ENCODE measurements at places on chromosomes 4 and X.

DNA sequence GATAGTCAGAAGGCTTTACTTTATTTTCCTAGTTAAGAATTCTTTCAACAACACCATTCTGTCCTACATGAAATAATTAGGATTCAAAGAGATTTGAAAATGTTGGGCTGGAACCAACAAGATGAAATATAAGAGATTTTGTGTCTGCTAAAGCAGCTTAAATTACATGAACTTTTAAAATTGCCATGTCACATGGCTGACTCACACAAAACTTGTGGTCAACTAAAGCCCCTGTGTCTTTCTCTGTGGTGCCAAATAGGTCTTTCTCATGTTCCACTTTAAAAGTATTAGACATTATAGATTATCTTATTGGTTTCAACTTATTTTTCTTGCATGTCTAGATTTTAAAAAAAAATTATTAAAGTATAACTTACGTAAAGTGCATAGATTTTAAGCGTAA is 60.8 kb upstream of the FHL1 start:
- DNase-seq, result no peak

- DNase-seq, result no peak
Observed at GRCh38 chrX:149461746-149462145, 43.4 kb downstream of the IDS start.

DNA sequence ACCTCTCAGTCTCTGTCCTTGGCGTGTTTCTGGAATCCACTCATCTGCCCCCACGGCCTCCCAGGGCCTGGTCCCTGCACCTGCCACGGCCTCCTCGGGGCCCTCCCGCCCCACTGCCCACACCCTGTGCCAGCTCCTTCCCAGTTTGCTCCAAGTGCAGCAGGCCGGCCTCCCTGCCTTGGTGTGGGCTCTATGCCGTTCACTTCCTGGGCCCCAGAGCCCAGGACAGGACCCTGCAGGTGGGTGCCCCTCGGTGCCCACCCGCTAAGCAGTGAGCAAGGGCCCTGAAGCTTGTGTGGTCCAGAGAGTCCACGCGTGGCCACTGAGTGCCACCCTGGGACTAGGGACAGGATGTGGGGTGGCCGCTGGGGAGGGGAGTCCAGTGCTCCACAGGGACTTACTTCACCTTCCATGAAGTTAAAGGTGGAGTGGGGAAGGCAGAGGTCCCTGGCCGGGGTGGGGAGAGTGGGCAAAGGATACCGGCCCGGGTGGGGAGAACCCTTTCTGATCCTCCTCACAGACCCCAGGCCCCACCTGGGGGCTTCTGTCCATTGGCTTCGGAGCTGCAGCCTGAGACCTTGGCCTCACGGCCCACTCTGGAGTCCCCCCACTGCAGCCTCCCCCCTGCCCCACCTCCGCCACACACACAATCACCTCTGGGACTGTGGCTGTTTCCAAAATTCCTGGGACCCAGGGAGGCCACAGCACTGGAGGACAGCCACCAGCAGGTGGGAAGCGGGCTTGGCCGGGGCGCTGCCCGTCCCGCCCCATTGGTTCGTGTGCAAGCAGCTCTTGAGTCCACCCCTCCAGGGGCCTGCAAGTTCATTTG is 60.0 kb upstream of the NKX1-1 start:
- DNase-seq, result no peak

DNA sequence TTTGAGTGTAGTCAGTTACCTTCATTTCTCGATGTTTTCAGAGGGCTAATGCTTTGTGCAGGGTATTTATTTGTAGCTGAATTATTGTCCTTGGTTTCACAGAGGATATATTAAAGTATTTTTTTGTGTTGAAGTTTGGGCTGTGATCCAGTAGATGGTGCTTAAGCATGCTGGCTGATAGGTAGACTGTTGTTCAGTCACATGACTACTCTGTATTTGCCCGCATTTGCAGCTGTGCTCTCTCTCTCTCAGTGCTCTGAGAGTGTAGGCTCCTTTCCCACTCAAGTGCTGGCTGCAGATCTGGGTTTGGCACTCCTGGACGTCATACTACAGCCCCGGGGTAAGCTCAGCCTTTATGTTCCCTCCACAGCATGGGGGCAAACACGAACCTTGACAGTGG is 21.7 kb downstream of the RAB40AL start:
- no peak for DNase-seq

- DNase-seq, result no peak
Observed at GRCh38 chr4:23035521-23036056, 342.9 kb downstream of the GBA3 start.

DNA sequence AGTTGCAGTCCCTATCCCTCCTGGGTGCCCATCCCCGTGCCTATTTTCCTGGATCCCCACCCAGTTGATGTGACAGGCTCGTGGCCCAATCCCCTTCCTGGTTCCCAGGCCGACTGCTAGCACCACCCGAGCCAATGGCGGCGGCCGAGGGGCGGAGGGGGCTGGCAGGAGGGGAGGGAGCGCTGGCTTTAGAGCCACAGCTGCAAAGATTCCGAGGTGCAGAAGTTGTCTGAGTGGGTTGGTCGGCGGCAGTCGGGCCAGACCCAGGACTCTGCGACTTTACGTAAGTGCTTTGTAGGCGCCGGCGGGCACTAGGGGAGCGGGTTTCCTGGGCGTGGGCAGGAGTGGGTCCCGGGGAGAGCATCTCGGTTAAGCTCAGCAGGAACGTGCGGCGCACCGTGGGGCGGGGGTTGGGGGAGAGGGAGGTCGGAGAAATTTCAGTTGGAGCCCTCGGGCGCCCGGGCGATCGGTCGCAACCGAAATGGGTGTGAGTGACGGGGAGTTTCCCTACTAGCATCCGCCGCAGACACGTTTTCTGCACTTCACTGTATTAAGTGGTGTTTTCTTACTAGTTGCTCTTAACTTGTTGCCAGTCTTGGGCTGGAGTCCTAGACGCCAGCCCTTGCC is at the start of gene PLS3:
Gene PLS3 (plus strand): TSS at position 197 of the 627 bp plus-strand sequence. CDS start 49,077 bp downstream, outside the sequence.
- DNase-seq, result no peak

- DNase-seq, result no peak
Observed at GRCh38 chr4:176504118-176504517, 184.4 kb downstream of the SPCS3 start.

Measured in stimulated activated CD8-positive, alpha-beta memory T cell treated with anti-CD3 and anti-CD28 coated beads, Interleukin-7, amount 100 ng/mL, for 1 hour (primary cell).